ENCODE measurements at places on chromosomes 13 and 19.
A peak's percentile ranks its signal among the peaks of the same experiment; 100 is the strongest.

DNA sequence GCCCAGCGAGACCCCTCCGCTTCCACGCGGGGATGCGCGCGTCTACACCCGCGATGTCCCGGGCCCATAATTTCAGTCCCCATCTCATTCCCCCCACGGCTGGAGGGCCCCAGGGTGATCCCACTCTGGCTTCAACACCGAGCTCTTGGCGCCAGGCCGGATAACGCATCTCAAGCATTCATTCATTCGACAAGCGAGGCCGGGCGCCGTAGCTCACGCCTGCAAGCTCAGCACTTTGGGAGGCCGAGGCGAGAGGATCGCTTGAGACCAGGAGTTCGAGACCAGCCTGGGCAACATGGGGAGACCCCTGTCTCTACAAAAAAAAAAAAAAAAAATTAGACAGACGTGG is 5.9 kb downstream of the ANGPTL6 start:
- peak overlapping the region; percentile 59 for H3K4me3 ChIP-seq
- H3K27me3 ChIP-seq: no peaks in the 10 kb centered on the region
- H3K27ac ChIP-seq: peak overlapping the region; percentile 78

DNA sequence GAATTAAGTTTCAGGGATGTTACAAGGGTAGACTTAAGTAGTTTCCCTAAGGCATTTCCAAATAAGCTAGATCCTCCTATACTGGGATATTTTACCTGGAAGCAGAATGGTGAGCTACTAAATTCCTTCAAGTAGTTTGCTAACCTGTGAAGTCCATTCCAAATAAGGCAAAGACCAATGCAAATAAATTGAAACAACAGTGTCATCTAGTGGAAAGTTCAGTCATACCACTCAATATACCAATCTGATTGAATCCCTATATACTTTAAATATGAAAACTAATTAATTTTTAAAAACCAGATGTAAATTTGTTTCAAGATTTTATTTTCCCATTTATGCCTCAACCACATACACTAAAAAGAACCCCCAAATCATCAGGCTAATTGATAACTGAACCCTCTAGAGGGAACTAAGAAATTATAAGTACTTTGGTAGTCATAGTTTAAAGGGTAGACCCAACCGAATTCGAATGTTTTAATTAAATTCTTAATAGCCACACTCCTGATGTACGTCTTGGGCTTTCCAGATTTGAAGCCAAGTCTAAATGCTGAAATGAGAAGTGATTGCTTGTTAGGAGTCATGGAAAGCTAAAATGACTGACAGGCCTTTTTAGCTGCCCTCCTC is 223.7 kb downstream of the TBC1D4 start:
- DNase-seq: no peak
- H3K4me3 ChIP-seq: no peak overlapping the region
- no peak overlapping the region for H3K27ac ChIP-seq
- H3K4me1 ChIP-seq: no peaks in the 10 kb centered on the region
- peaks cover 32% of the 10 kb centered on the region for H3K27me3 ChIP-seq
- no peaks in the 10 kb centered on the region for H3K36me3 ChIP-seq

- no peak overlapping the region for H3K4me3 ChIP-seq
- H3K36me3 ChIP-seq: no peaks in the 10 kb centered on the region
- H3K27me3 ChIP-seq: no peaks in the 10 kb centered on the region
- no peak for DNase-seq
Measured at GRCh38 chr13:64423467-64423866, 2806.7 kb downstream of the PCDH9 start.

- no peak for DNase-seq
- no peaks in the 10 kb centered on the region for H3K4me1 ChIP-seq
- no peaks in the 10 kb centered on the region for H3K36me3 ChIP-seq
- H3K27ac ChIP-seq: no peak overlapping the region
- H3K4me3 ChIP-seq: no peak overlapping the region
Measured at GRCh38 chr19:46511237-46511636, 15.6 kb upstream of the PNMA8B start.

DNA sequence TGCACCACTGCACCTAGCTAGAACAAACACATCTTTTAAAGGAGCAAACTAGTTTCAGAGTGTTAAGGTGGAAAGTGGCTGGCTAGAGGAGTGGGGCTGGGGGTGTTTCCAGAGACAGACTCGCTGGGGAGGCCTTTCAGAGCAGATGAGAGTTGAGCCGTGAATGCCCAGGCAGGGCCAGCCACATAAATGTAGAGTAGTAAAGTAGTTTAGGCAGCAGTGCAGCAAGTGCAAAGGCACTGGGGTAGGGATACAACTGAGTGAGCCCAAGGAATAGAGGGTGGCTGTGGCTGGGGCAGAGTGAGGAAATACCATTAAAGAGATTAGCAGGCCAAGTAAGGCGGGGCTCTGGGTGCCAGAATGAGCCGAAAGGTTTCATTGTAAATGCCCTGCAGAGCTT is 72.0 kb downstream of the ALOX5AP start:
- H3K4me1 ChIP-seq: peaks cover 12% of the 10 kb centered on the region
- H3K27ac ChIP-seq: no peak overlapping the region
- no peak overlapping the region for H3K4me3 ChIP-seq
- no peak for DNase-seq
- peaks cover 2% of the 10 kb centered on the region for H3K36me3 ChIP-seq

Data from effector memory CD8-positive, alpha-beta T cell (primary cell).